ENCODE measurements at places on chromosomes 6 and 20.

DNA sequence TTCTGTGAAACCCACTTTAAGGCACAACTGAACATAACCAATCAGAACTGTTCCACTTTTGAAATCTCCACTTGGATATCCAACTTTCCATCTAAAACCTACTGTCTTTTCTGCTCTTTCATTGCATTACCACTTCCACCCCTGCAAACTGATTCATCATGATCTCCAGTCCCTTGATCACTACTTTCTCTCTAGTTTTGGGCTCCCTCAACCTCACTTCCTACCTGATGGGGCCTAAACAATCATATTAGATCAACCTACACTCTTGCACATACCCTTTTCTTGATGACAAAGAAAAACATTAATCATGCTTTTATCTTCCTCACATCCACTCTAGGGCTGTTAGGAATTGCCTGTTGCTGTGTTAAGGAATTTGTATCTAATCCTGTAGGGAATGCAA, 137.6 kb downstream of the PDSS2 start:
- no peak for DNase-seq

GRCh38 chr6:42387336-42387735, 64.4 kb downstream of the TRERF1 start:
- DNase-seq, result no peak

DNA sequence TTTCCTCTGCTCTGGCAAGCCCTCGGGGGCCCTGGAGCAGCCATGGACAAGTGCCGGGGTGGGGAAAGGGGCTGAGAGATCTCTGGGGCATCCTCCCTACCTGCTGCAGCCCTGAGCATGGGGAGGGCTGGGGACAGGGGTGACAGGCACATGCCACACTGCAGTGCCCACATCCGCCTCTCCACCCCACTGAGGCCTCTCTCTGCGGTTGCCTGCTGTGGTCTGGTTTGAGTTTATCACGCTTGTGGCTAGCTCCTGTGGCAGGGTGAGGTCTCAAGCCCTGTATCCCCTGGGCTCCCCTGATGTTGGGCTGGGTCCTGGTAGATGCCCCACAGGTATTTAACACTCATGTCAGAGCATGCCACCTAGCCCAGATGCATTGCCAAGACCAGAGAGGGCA, 52.9 kb upstream of the MLN start:
- DNase-seq, result no peak

DNA sequence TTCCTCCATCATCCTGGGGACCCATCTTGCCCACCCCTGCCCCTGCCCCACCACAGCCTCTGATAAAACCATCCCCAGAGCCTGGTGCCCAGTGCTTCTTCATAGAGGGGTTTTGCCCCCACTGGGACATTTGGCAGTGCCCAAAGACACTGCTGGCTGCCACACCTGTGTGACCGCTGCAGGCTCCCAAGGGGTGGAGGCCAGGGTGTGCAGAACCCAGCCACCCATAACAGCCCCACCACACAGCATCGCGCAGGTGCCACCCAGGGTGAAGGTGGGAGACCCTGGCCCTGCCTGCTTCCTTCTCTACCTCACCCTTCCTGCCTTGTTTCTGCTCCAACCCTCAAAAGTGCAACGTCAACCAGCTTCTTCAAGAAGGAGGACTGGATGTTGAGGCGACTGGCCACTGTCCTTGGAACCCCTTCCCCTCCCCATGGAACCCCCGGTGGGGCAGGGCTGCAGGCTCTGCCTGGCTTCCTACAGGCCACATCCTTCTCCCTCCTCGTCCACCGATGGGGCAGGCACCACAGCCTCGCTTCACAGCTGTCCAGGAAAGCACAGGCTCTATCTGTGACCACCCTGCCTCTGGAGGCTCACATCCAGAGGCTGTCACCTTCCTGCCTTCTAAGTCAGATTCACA, 79.2 kb upstream of the MPC1 start:
- DNase-seq, result no peak

- no peak for DNase-seq
These were observed 25.6 kb upstream of the ABCC10 start for GRCh38 chr6:43401730-43402129.

DNA sequence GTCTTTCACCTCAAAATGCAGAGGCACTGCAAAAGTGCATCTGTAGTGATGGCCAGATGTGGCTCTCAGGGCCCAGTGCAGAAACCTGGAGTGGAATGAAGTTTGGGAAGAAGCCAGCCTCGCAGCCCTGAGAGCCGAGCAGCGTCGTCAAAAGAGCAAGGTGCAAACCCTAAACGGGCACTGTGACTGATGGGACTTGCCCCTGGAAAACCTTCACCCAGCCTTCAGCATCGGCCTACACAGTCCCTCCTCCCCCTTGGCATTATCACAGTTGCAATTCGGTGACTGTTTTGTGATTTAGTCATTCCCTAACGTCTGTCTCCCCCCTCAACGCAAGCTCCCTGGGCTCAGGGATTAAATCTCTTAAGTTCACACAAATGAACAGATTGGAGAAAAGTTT, 38.6 kb downstream of the TAF4 start:
- no peak for DNase-seq

- DNase-seq, result no peak
These were observed 208.2 kb downstream of the SMOC2 start for GRCh38 chr6:168649209-168649608.

DNA sequence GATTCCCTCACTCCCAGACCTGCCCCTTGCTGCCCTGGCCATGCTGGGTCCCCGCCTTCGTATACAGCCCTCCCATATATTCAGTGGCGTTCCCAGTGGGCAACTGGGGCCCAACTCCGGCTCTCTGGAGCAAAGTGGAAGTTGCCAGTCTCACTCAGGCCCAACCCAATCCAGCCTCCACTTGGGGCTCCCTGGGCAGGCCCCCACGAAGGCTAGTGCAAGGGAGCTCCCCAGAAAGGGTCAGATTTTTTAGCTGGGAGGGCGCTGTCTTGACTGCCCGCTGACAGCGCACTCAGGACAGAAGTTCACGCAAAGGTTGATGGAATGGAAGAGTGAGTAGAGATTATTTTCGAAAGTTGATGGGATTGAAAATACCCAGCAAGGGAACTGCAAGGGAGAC, 5.9 kb downstream of the TP53TG5 start:
- DNase-seq, result no peak

GRCh38 chr20:62886709-62887058, 25.1 kb upstream of the TCFL5 start:
- DNase-seq, result no peak

DNA sequence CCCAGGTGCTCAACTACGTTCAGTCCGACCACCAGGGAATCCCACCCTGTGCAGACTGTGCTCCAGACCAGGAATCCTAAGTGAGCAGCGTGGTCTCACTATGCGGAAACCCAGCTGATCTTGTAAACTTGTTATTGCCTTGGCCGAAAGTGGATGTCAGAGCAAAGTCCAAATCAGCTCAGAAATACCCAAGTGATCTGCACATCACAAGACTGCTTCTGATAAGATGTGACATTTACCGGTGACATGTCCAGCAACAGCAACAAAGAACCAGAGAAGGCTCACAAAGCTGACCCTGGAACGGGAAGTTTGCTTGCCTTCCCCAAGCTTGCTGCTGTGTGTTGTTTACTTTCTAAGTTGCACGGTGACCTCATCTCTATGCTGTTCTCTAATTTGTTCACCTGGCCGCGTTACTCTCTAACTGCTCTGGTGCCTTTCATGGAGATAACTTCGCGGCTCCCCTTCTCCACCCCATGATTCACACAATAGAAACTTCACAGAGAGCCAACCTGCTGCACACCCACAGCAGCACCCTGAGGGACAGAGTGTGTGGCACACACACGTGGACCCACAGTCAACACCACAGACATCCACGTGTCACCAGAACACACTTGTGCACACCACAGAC, 1.7 kb downstream of the BNIP5 start:
- no peak for DNase-seq

GRCh38 chr6:65202738-65203137, 504.3 kb downstream of the EYS start:
- no peak for DNase-seq

GRCh38 chr6:53985366-53985765, 125.9 kb upstream of the MLIP start:
- DNase-seq, result no peak

DNA sequence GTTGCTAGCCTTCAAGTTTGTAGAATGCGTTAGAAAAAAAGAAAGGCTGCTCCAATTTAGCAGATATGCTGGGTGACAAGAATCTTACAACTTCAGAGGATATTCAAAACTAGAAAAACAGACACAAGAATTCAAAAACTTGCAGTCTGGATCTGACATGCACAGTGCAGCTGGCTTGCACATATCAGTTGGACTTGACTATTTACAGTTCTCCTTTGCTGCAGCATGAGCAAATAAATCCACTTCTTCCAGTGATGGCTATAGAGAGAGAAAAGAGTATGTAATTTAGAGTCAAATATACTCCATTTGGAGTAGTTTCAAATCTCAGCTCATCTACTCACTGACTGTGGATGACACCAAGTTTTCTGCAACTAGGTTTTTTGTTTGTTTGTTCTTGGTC, 247.0 kb downstream of the RIMS1 start:
- DNase-seq, result no peak

DNA sequence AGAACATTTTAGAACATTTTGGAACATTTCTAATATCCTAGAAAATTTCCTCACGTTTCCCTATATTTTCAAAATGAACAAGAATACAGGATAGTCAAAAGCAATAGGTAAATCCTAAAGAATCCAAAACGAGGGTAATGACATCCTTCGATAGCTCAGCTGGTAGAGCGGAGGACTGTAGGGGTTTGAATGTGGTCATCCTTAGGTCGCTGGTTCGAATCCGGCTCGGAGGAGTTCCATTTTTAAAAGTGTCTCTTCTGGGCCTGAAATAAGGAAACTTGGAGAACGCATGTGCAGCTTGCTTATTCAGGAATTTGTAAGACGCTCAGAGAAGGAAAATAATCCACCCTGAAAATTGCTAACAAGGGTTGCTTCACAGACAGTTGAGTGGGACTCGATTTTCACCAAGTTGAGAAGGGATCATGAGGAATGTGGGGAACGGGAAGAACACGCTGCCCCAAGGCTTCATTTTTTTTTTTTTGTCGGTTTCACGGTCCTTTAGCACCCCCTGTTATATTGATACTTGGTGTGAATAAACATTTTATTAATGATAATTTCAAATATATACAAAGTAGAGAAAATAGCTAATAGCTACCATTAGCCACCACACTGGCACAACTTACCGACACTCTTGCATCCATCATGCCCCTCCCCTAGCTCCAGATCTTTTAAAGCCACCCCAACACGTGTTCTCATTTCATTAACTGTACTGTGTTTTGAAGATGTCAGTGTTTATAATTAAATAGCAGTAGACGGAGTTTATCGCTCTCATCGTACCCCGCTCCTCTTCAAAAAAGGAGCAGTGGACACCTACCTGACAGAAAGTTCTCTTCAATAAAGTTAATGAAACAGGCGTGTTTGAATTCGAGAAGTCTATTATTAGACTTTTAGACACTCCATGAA, 1.8 kb upstream of the ABT1 start:
- DNase-seq, result no peak

DNA sequence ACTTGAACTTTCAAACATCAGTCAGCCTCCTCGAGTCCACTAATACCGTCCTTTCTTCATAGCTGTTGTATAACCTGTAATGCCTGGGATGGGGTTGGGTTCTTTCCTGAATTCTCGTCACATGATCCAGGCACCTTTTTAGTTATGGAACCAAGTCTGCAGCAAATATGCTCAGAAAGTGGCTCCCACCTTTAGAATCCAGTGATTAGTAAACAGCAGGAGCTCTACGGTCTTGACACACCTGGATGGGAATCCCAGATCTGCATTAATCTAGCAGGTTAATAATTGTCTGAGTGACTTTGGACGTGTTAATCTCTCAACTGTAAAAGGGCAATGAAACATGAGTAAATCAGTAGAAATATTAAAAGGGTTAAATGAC, 729 bp upstream of the ZHX3 start:
- DNase-seq, result no peak

Measured in thoracic aorta (tissue), 2 donors.